IMR-90 (cell line): ENCODE measurements at places on chromosomes 7 and 10. TPM values are rescaled to one million over a fixed set of nuclear protein-coding genes. Genes with fewer than 3 reads are reported as not detected.

Gene SFTPA1
- not detected in 2 replicates for total RNA-seq

Gene CAMK1D
- 4.2 and 5.0 TPM in 2 replicates for total RNA-seq

Gene GIMAP8
- not detected in 2 replicates for total RNA-seq

Gene ATG9B
- 0.18 TPM in 1 of 2 replicates, not detected in the other for total RNA-seq
